Activated CD4-positive, alpha-beta T cell treated with anti-CD3 and anti-CD28 coated beads, Interleukin-2, amount 50 U/mL, for 1 hour (primary cell): ENCODE measurements at places on chromosomes 16 and 17.

DNA sequence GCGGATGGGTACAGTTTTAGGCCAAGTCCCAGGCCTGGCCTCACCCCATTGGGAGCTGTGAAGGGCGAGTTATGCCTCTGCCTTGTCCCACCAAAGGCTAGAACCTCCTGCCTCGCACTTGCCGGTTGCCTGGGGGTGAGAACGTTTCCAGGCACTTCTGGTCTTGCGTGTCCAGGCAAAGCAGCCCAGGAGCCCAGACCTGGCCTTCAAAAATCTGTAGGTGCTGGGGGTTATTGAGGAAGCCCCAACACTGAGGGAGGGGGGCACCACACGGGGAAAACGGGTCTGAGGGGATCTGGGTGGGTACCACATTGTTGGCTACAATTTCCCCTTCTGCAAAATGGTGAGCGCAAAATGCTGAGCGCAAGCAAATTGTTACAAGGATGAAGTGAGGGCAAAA is 12.2 kb upstream of the ATP2C2 start:
- no peak for DNase-seq

- no peak for DNase-seq
These were observed 142.8 kb downstream of the GRIN2A start for GRCh38 chr16:10039220-10040096.

DNA sequence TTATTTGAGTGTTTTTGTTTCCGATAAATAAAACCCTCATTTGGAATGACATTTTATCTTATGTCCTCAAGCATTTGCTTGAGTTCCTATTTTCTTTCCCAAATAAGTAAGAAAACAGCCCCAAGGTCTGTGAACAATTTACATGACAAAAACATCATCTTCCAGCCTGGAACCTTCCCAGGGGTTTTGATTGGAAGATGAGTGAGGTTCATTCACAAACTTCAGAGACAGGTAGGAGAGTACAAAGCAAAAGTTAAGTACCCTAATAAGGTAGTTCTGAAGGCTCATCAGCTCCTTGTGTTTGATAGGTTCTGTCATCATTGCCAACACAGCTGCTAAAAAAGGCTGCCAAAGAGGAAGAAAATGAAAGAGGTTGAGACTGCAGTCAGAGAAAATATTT is 772.8 kb downstream of the CDH8 start:
- DNase-seq: no peak

GRCh38 chr16:79597277-79598062 is 3.1 kb downstream of the MAF start:
- no peak for DNase-seq

DNA sequence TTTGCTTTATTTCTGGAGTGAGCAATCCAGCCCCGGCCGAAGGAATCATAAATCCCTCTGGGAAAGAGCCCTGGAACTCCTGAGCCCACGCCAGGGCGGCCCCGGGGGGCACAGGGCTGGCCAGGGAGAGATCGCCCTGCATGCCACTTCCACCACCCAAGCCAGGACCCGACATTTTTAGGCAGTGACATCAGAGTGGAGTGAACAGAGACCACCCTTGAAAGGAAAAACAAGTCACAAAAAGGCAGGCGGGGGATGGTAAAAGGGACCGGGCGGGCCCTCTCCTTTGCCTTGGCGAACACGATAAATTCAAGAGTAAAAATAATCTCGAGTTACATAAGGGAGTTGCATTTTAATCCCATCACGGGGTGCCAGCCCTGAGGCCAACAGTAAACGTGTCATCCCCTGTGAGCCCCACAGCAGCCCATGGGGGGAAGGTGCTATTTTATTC is 284.1 kb downstream of the C16orf95 start:
- DNase-seq: no peak

DNA sequence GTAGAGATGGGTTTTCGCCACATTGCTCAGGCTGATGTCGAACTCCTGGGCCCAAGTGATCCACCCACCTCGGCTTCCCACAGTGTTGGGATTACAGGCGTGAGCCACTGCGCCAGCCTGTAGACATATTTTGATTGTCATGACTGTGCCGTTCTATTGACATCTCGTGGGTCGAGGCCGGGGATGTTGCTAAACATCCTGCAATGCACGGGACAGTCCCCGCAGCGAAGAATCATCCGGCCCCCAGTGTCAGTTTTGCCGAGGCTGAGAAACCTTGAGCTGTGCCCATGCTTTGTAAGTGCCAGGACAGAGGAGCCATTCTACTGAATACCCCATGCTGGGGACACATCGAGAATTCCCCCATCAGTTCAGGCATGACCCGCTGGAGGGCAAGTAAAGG is 69.1 kb upstream of the GSE1 start:
- no peak for DNase-seq

- DNase-seq: no peak
These were observed 1.2 kb upstream of the RFFL start for GRCh38 chr17:35064516-35065215.

GRCh38 chr17:61260071-61260797 is 139.4 kb upstream of the TBX2 start:
- no peak for DNase-seq

DNA sequence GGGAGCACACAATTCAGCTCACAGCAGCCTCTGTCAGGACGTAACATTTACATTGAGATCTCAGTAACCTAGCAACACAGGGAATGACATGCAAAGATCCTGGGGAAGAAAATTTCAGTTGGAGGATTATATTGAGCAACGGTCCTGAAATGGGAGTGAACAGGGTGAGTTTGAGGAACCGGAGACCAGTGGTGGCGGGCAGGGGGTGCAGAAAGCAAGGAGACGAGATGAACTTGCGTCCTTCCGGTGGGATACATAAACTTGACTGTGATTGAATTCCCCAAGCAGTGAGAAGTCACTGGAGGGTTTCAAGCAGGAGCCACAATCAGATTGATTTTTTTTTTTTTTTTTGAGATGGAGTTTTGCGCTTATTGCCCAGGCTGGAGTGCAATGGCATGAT is 51.5 kb downstream of the SHISA6 start:
- DNase-seq: no peak

GRCh38 chr16:9050102-9050830 is 41.2 kb upstream of the HAPSTR1 start:
- no peak for DNase-seq

DNA sequence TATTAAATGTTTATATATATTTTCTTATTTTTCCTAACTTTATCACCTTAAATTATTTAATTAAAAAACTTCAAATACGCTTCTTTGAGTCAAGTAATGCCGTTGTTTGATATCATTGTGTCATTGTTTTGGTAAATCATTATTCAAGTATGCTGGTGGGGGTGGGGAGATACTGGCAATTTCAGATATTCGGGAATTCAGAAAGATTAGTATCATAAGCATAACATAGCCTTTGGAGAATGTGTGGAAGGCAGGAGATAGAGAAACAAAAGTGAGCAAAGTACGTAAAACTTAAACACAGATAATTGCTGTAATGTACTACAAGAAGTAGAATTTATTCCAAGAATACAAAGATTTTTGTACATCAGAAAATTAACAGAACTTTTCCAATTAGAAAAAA is 49.8 kb downstream of the TANC2 start:
- no peak for DNase-seq

- no peak for DNase-seq
These were observed 50.6 kb downstream of the SPECC1 start for GRCh38 chr17:20059728-20060188.

- no peak for DNase-seq
These were observed 356.6 kb upstream of the XYLT1 start for GRCh38 chr16:17827313-17827712.

- no peak for DNase-seq
These were observed 198.8 kb upstream of the CACNG5 start for GRCh38 chr17:66636111-66636510.

GRCh38 chr16:55031481-55031880 is 100.8 kb downstream of the IRX5 start:
- no peak for DNase-seq

GRCh38 chr17:49646391-49647255 is 31.3 kb downstream of the SPOP start:
- DNase-seq: no peak

DNA sequence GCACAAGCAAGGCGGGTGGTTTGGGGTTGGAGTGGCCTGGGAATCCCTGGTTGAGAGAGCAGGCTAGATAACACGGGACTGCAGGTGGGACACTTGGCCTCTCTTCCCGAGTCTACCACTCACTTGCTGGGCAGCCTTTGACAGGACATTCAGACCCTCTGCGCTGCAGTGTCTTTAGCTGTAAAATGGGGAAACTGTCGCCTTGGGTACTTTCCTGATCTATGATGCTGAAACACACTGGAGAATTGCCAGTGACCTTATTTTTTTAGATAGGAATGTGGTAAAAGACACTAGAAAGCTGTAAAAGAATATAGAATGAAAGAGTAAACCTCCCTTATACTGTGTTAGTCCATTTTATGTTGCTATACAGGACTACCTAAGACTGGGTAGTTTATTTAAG is 30.5 kb downstream of the KSR1 start:
- no peak for DNase-seq

DNA sequence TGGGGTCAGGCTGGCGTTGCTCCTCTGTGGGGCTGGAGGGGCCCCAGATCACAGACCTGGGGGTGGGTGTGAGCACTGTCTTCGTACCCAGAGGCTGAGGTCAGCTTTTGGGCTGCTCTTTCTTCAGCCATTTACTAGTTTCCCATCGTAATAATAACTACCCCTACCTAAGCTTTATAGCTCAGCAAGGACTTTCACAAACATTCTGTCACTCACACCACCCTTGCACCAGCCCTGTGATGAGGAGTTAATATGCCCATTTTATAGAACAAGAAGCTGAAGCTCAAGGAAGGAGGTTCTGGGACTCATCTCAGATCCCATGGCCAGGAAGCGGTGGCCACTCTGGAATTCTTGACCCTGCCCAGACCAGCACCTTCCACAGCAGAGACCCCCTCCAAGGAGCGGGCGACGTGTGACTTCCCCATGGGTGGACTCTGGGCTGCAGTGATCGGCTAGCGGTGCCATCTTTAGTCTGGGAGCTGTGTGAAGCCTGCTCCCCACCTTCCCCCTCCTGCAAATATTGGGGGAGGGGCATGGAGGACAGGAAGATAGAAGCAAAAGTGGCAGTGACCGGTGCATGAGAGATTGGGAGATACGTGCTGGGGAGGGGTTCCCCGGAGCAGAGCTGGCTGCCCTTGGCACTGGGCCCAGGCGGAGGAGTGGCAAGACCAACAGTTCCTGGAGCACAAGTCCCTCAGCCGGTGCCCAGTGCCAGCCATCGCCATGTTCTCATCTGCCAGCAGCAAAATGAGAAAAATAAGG is 81.8 kb upstream of the TOB1 start:
- DNase-seq: no peak

- no peak for DNase-seq
These were observed 17.5 kb upstream of the PABPN1L start for GRCh38 chr16:88883946-88884345.

DNA sequence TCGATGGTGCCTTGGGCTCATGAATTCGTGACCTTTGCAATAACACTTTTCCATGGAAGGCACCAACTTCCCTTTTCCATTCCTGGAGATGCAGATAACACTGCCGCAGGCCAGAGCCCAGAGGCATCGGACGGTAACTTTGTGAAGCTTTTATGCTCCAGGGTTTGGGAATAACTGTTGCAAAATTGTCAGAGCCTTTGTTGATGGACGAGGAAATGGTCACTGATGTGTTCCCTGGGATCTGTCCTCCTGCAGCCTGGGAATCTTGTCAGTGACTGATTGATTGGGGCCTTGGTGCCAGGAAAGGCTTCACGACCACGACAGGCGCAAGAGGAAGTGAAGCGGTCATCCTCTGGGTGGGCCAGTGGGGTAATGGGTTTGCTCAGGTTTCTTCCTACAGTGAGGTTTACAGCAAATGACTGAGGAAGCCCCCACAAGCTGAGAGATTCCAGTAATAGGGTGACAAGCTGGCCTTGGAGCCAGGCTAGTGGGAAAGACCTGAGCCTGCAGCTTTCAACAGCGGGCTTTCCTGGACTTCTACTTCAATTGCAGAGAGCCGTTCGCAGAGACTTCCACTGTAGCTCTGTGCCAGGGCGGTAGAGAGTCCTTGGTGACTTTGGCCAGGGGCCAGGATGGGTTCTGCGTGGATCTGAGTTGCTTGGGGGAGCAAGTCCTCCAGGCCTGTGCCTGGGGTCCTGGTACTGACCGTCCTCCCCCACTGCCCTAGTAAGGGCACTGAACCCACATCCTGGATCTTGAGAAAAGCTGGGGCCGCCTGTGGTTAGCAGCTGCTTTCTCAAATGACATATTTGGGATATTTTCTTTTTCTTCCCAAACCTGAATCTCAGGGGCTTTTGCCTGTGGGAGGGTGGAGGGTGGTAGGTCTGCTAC is 37.6 kb downstream of the PGS1 start:
- no peak for DNase-seq

DNA sequence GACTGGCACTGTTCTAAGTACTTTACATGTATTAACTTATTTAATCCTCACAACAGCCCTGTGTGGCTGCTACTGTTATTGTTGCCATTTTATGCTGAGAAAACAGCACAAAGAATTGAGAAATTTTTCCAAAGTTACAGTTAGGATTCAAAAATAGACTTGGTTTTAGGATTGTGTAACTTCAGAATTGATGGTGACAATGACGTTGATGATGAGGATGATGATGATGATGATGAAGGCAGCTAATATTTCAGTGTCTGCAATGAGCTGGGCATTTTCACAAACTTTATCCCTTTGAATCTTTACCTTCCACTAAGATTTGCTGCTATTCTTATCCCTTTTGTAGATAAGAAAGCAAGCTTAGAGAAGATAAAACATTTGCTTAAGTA is 22.1 kb downstream of the PRKCB start:
- DNase-seq: no peak

- DNase-seq: no peak
These were observed 34.2 kb downstream of the TBX4 start for GRCh38 chr17:61486135-61487120.

DNA sequence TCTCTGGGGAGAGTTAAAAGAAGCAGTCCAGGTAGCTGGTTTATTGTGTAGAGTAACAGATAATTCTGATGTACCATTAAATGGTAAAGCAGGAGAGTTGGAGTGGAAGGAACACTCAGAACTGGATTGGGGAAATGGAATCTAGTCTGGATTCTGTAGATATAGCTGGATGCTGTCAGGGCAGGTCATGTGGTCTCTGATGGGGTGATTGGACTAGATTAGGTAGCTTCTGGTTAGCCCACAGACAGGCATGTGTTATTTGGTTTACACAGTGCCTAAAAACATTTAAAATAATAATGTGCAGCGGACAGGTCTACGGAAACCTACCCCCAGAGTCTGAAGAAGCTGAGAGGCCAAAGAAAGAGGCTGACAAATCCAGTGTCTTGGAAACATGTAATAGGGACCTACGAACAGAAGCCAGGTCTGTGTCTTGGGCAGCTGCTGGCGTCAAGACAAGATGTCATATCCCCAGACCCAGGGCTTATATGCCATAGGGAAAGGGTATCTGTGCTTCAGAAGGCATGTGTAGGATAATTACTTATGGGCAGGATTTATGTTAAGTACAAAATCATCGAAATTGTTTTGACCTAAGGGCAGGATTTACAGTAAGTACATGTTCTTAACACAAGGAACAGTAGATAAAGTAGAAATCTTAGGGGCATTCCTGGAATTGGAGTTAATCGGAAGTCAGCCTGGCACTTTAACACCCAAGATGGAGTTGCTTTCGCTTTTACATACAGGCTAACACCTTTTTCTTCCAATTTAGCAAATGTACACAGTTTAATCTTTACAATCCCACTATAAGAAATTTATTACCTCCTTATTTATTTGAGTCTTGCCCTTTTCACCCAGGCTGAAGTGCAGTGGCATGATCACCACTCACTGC is 12.4 kb downstream of the LUC7L3 start:
- no peak for DNase-seq
